ENCODE measurements at places on chromosomes 5 and 9.
A peak's percentile ranks its signal among the peaks of the same experiment; 100 is the strongest.

DNA sequence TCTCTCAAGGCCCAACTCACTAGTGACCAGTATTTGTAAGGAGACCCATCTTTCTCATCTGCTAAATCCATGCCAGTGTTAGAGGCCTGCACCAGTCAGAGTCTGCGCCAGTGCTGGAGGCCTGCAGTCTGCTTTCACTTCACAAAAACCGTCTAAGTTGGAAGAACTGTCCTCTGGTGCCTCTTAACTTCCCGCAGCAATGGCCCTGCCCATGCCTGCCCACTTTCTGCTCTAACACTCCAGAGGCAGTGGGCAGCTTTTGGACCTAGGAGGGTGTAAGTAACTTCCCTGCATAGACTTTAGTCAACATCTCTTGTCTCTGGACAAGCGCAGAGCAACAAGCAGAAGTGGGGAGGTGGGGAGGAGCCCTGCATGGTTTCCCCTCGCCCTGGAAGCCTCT is 152.9 kb downstream of the AUH start:
- DNase-seq: no peak

DNA sequence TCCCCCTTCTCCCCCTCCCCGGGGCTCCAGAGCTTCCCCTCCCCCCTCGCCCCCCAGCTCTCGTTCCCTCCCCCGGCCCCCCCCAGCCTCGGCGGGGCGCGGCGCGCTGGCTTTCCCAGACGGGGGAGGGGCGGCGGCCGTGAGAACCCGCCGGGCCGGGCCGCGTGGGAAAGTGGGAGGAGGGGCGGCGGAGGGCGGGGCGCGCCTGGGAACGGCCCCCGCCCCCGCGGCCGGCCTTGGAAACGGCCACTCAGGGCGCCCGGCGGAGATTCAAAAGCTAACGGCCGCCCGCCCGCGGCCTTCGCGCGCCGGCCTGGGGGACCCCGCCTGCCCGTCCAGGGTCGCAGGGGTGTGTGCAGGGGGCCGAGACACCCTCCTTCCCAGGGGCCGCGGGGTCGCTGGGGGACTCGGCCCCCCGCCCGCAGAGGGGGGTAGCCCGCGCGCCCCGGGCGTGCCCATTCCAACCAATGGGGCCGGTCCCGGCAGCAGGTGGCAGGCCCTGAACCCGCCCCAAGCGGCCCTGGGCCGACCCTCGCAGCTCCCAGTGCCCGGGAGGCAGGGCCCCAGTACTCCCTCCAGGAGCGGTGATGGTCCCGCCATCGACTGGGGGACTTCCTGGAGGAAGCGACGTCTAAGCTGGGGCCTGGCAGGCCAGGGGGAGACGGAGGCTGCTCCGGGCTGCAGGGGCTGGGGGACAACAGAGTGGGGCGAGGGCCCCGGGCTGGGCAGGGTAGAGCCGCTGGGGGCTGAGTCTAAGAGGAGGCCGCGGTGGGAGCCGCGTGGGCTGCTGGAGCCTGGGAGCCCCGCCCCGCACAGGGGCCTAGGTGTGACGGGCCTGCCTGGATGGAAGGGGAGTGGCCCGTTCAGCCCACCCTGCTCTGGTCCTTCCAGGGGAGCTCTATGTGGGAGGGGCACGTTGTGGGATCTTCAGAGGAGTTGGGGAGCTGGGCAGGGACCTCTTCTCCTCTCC is 14.2 kb upstream of the NRARP start:
- DNase-seq: no peak

- DNase-seq: no peak
Observed at GRCh38 chr9:95457769-95458168, 59.0 kb downstream of the PTCH1 start.

GRCh38 chr9:126844085-126844484 is 16.4 kb upstream of the ZBTB34 start:
- DNase-seq: no peak

GRCh38 chr5:161396171-161396570 is 150.4 kb downstream of the GABRB2 start:
- DNase-seq: no peak

DNA sequence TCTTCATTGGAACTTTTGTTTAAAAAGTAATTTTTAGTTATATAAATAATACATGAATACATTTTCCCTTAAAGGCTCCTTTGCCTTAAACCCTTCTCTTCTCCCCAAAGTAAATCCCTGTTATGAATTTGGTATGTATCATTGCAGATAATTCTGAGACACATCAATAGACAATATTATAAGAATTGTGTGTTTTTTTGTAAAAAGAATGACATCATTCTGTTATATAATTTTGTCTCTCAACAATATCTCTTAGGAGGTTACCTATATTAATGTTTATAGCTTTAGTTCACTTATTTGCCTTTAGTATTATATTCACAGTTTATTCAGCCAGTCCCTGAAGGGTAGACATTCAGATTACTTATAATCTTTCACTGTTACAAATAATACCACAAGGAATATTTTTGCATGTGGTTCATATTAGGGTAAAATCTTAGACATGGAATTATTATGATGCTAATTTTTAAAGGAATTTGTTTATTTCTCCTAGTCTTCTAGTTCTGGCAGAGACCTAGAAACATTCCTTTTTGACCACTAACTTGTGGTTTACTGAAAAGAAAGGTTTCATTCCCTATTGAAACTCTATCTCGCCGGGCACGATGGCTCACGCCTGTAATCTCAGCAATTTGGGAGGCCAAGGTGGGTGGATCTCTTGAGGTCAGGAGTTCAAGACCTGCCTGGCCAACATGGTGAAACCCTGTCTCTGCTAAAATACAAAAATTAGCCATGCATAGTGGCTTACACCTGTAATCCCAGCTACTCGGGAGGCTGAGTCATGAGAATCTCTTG is 105.6 kb downstream of the KCTD16 start:
- DNase-seq: no peak

DNA sequence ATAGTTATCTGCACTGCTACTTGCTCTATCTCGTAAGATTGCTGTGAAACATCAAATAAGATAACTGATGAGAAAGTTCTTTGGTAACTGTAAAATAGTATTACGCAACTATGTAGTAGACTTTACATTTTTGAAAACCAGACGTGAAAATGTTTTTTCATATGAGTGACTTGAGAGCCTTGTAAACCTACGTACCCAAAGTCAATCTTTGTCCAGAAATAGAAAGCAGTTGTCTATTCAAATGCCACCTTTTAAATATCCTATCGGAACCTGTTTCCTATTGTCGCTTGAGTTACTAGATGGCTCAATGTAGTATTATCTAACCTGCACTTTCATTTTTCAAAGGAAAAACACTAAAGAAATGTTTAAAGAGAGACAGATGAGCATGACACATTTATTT is 1.6 kb downstream of the FNIP1 start:
- DNase-seq: no peak

- DNase-seq: no peak
Observed at GRCh38 chr5:100464418-100464817, 70.8 kb upstream of the FAM174A start.

GRCh38 chr5:107320846-107321245 is 349.9 kb downstream of the EFNA5 start:
- no peak for DNase-seq

DNA sequence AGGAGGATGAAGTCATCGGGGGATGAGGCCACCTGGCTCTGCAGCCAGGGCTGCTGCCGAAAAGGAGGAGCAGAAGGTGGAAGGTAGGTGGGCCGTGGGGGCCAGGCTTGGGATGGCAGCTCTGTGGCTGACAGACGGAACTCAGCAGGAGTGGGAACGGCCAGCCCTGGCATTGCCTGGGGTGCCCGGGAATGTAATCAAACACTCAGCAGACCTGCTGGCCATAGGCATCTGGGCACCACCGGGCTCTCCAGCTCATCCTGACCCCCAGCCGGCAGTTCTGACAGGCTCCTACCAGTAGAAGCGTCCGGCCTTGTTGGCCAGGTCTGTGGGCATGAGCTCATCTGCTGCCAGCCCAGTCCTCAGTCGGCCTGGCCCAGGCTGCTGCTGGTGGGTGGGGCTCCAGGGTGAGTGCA is 4.3 kb upstream of the FAT2 start:
- DNase-seq: no peak

- DNase-seq: no peak
Observed at GRCh38 chr9:101477736-101478135, 42.2 kb upstream of the ALDOB start.

DNA sequence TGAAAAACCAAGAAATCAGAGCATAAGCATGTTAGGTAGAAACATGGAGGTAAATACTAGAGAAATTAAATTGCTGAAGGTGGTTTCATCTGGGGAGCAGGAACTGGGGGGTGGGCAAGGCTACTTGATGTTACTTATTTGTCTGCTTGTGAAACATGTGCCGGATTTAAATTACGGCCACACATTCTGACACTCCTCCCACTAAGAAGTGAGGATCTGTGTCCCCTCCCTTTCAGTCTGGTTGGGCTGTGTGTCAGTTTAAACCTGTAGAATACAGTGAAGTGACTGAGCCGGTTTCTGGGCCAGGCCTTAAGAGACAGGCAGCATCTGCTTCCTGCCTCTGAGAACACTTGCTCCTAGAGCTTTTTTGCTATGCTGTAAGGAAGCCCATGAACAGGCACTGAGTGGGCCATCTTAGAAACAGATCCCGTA is 2.3 kb upstream of the IARS1 start:
- DNase-seq: no peak

- no peak for DNase-seq
Observed at GRCh38 chr9:89685698-89686097, 80.9 kb downstream of the GADD45G start.

GRCh38 chr9:15135164-15135792 is 171.7 kb downstream of the TTC39B start:
- peak; percentile 84 for DNase-seq

GRCh38 chr5:39072925-39073766 is 1.1 kb downstream of the RICTOR start:
- peak; percentile 28 for DNase-seq

DNA sequence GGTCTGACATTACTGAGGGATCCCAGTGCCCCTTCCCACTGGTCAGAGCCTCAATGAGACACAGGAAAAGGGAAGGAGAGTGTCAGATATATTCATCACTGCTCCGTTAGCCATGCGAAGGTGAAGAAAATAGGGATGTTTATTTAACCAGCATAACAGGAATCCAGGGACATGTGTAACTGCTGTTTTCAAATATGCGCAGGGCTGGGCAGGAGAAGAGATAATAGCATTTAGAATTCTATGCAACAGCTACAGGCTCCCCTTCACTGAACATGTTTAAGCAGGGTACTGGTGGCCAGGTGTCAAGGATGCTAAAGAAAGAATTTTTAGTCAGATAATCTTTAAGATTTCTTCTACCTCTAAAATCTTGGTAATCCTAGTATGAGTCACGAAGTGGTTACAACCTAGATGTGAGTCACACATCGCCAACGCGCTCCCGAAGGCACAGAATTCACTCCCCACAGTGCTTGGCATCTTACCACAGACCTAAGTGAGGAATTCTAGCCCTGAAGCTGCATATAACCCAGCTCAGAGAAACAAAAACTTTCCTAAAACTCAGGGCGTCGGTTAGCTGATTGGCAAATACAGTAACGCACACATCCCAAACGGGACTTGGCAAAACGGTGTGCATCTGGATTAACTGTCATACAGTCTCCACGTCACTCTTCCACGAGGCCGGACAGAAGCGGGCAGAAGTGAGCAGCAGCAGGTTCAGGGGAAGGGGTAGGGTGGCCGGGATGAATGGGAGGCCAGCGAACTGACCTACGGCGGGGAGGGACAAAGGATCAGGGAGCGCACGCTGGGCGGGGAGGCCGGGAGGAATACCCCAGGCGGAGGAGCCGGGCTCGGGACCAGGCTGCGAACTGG is 1.1 kb downstream of the CTNNAL1 start:
- DNase-seq: no peak

- no peak for DNase-seq
Observed at GRCh38 chr9:5529683-5530221, 19.4 kb downstream of the PDCD1LG2 start.

DNA sequence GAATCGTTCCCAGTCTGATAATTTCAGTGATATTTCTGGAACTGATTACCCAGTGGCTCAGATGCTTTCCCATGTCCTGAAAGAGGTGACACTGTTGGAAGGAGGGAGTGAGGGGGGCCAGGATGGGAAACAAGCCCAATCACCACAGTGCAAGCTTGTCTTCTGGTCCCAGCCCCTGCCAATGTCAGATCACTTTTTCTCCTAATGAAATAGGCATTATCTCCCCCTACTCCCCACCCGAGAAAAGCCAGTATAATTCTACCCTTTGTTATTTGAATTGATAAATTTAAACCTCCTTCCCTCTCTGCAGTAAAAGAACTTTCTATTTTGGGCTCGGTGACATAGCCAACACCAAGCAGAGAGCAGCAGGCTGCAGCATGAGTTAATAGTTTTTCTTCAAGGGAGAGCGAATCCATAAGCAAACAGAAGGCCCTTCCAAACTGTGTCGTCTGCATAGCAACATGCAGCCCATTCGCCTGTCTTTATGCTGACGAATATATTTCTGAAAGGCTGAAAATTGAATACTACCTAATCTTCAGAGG is 14.6 kb upstream of the PPP2CA start:
- DNase-seq: peak; percentile 34

DNA sequence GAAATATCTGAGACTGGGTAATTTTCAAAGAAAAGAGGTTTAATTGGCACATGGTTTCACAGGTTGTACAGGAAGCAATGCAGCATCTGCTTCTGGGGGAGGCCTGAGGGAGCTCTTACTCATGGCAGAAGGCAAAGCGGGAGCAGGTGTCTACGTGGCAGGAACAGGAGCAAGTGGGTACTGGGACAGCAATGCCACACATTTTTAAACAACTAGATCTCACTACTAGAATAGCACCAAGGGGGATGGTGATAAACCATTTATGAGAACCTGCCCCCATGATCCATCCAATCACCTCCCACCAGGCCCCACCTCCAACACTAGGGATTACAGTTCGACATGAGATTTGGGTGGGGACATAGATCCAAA is 47.6 kb upstream of the HOMER1 start:
- no peak for DNase-seq

DNA sequence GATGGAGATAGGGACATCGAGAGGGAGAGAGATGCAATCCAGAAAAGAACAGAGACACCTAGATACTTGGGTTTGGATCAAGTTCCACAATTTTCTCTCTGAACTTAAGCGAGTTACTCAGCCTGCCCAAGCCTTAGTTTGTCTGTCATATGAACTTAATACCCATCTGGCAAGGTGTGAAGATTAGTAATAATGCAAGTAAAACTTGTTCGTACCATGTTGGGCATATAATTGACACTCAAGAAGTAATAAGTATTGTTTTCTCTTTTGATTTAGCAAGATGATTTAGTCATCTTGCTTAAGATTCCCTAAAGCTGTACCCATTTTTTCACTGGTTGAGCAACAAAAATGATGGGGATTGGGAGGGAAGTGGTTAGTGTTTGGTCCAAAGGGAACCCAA is 7.5 kb downstream of the RABGAP1 start:
- no peak for DNase-seq

DNA sequence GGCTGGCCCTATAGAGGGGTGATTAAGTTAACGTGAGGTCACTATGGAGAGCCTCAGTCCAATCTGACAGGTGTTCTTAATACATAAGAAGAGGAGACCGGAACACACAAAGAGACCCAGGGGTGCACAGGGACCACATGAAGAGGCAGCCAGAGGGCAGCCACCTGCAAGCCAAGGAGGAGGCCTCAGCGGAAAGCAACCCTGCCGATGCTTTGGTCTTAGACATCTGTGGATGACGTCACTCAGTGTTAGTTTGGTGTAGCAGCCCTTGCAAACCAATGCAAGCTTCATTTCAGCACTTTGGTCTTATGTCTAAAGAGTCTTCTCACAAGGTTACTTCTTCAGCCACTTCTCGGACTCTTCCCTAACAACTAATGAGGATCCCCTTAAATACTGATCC is 47.6 kb upstream of the GRHPR start:
- no peak for DNase-seq

- no peak for DNase-seq
Observed at GRCh38 chr9:16611001-16611400, 259.5 kb downstream of the BNC2 start.
